KBM-7 (cell line): ENCODE measurements at places on chromosomes 1 and 21.

- DNase-seq: no peak
Observed at GRCh38 chr1:89810880-89811279, 10.0 kb upstream of the LRRC8D start.

GRCh38 chr1:55064071-55064581 lies 24.8 kb downstream of the PCSK9 start:
- DNase-seq: no peak

DNA sequence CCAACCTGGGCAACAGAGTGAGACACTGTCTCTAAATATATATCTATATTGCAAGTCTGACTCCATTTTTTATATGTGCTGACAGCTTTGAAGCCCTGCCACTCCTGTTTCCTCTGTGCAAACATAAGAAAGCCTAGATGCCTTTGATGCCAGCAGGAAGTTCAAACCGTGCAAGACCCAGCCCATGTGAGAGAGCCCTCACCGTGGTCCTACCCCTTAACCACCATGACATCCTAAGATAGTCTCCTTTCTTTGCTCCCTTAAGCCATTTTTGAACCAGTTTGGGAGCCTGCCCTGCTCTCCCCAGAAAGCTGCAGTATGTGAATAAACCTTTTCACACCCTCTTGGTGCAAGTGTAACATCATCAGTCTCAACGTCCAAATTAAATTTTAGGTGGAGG lies 3.7 kb upstream of the DIPK1A start:
- DNase-seq: no peak

DNA sequence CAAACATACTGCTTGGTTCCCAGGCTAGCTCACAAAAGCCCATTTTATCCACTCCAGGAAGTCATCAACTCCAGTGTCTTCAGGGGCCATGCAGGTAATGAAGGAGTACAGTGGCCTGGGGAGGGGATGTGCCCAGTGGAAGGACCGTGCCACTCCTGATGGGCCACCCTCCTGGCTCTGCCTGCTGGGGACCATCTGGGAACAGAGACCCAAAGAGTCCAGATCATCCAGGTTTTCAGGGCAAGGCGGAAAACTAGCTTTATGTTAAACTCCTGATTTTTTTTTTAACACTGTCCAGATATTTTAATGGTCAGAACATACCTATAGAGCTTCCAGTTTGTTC lies 75.6 kb downstream of the CD46 start:
- no peak for DNase-seq

DNA sequence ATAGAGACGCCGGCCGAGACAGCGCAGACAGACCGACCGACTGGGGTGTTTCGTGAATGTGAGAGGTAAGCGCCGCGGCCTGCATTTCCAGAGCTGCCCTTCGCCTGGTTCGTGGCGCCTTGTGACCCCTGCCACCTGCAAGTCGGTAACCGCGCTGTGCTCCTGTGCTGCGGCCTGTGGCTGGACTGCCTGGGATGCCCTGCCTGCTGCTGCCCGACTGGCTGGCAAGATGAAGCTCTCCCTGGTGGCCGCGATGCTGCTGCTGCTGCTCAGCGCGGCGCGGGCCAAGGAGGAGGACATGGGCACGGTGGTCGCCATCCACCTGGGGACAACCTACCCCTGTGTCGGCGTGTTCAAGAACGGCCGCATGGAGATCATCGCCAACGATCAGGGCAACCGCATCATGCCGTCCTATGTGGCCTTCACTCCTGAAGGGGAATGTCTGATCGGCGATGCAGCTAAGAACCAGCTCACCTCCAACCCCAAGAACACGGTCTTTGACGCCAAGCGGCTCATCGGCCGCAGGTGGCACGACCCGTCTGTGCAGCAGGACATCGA lies 150.8 kb downstream of the RRAGC start:
- no peak for DNase-seq

GRCh38 chr1:17137441-17137840 lies 18.2 kb upstream of the PADI2 start:
- DNase-seq: no peak

GRCh38 chr1:2240270-2241156 lies 12.4 kb downstream of the SKI start:
- peak; percentile 59 for DNase-seq
